ENCODE measurements at places on chromosomes 5 and 9. TPM values are rescaled to one million over a fixed set of nuclear protein-coding genes. Genes with fewer than 3 reads are reported as not detected.

Gene C5orf46
- 2.7 TPM for polyA plus RNA-seq

- H3K36me3 ChIP-seq, result no peaks in the 10 kb centered on the region
- no peak for DNase-seq
- H3K27ac ChIP-seq, result no peak overlapping the region
- H3K4me1 ChIP-seq, result no peaks in the 10 kb centered on the region
Observed at GRCh38 chr9:2837915-2838314, 6.0 kb downstream of the PUM3 start.

- peaks cover 13% of the 10 kb centered on the region for H3K4me1 ChIP-seq
- no peak for DNase-seq
- H3K36me3 ChIP-seq, result no peaks in the 10 kb centered on the region
- no peaks in the 10 kb centered on the region for H3K27me3 ChIP-seq
- no peak overlapping the region for H3K4me3 ChIP-seq
- no peak overlapping the region for H3K27ac ChIP-seq
Observed at GRCh38 chr9:134897584-134898170, 17.1 kb downstream of the FCN2 start.

Gene LCN9
- 21.6 TPM for polyA plus RNA-seq

DNA sequence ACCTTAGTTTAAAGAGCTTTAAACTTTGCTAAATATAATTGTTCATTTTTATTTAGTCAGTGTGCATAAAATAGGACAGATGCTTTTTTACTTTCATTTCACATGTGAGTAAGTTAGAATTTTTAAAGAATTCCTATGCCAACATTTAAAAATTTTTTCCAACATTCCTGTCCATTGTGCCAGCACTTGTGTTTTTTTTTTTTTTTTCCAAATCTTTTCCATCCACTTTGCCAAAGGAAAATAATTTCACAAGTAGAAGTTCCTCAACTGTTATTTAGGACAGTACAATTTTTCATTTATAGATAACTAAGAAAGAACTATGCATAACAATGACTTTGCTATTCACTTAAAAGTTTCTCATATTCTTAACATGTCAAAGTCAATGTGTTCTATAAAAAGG lies 189.5 kb downstream of the ADAMTS6 start:
- H3K4me3 ChIP-seq, result no peak overlapping the region
- no peaks in the 10 kb centered on the region for H3K36me3 ChIP-seq
- no peak overlapping the region for H3K27ac ChIP-seq
- H3K27me3 ChIP-seq, result no peaks in the 10 kb centered on the region

- DNase-seq, result peak; percentile 97
- H3K4me1 ChIP-seq, result peaks cover 17% of the 10 kb centered on the region
- no peaks in the 10 kb centered on the region for H3K36me3 ChIP-seq
- peak within 1 kb of the TSS; percentile 100 for H3K27ac ChIP-seq
- peak within 1 kb of the TSS; percentile 74 for H3K4me3 ChIP-seq
Observed at GRCh38 chr9:32552172-32552872, at the start of the genes SMIM27 and TOPORS. Gene SMIM27, plus strand, starts transcription at chr9:32552327. Its CDS starts 108 bp downstream, at chr9:32552435. Gene TOPORS, minus strand, starts transcription at chr9:32552586. Its CDS starts 150 bp downstream, at chr9:32552436.

- H3K4me1 ChIP-seq, result no peaks in the 10 kb centered on the region
- no peaks in the 10 kb centered on the region for H3K27me3 ChIP-seq
- H3K4me3 ChIP-seq, result no peak overlapping the region
- H3K36me3 ChIP-seq, result no peaks in the 10 kb centered on the region
- DNase-seq, result peak; percentile 38
Observed at GRCh38 chr5:53430618-53431252, 49.7 kb upstream of the FST start.

- no peak overlapping the region for H3K27ac ChIP-seq
- DNase-seq, result no peak
- no peaks in the 10 kb centered on the region for H3K4me1 ChIP-seq
Observed at GRCh38 chr5:71679714-71680113, 39.4 kb upstream of the CARTPT start.

- H3K4me1 ChIP-seq, result peaks cover 5% of the 10 kb centered on the region
- no peaks in the 10 kb centered on the region for H3K36me3 ChIP-seq
- no peaks in the 10 kb centered on the region for H3K27me3 ChIP-seq
Observed at GRCh38 chr5:66475731-66476130, 120.5 kb upstream of the MAST4 start.

DNA sequence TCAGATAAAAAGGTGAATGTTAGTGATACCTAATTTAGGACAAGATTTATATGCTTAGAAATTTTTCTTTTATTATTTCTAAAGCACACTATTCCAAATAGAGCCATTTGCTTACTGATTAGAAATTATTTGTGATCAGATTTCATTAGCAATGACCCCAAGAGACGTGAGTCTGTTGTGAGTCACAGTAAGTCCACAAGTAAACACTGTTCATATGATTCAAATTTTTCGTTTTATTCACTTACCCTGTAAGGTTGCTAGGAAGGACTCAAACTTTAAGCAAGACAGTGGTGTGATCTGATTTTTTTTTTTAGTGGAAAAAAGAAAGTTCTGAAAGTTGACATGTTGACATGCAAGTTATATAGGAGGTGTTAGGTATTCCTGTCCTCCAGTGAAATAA lies 1.2 kb downstream of the CARD6 start:
- no peak for DNase-seq
- no peak overlapping the region for H3K27ac ChIP-seq
- H3K4me3 ChIP-seq, result peak overlapping the region; percentile 13
- no peaks in the 10 kb centered on the region for H3K4me1 ChIP-seq
- no peaks in the 10 kb centered on the region for H3K36me3 ChIP-seq

DNA sequence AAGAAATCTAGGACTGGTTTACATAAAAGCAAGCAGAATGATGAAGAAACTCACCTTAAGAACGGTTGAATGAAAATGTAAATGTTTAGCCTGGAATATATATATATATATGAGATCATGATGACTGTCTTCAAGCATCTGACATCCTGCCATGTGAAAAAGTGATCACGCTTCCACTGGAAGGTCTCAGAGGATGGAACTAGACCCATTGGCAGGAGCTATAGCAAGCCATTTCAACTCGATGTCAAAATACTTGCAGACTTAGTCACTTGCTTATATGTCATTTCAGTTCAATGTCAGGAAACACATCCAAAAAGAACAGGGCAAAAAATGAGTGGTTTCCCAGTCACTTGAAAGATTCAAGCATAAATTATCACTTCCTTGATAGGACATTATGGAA lies 22.2 kb upstream of the TMEM161B start:
- H3K27me3 ChIP-seq, result no peaks in the 10 kb centered on the region
- DNase-seq, result no peak
- no peak overlapping the region for H3K4me3 ChIP-seq
- H3K27ac ChIP-seq, result no peak overlapping the region

Gene SCGB3A2
- polyA plus RNA-seq, result 70.6 TPM

DNA sequence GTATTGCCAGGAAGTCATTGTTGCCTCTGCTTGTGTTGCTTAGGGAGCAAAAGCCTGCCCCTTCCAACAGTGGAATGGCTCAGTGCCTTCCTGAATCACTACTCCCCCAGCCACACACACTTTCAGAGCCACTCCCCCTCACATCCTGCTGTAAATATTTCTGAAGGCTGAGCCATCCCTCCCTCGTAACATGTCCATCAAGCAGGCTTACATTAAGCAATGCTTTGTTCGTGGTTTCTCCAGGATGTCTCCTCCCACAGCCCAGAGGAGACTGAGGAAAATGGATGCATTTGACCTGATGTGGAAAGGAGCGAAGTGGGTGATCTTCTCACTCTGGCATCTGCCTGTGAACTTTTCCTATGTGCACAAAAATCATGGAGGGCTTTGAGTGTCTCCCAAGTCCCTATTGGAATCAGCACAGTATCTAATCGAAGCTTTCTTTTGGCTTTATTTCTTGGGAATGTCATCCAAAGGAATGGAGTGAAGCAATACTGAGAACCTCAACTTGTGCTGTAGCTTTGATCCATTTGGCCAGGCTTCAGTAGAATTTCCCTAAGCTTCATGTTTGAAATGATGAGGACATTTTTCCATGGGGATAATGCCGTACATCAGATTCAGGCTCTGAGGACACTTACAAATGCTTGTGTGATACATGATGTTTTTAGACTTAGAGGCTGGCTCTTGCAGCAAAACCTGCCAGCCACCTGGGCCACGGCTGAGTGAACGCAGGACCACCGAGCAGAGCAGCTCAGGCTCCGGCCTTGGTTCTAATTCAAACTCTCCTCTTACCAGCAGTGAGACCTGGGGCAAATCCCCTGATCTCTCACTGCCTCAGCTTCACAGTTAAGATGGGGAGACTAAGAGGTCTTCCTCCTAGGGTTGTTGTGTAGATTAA lies 389.1 kb downstream of the ENC1 start:
- DNase-seq, result peak; percentile 84
- peak overlapping the region; percentile 87 for H3K27ac ChIP-seq
- H3K4me3 ChIP-seq, result no peak overlapping the region
- no peaks in the 10 kb centered on the region for H3K27me3 ChIP-seq
